Adipocyte (in vitro differentiated cells): ENCODE measurements at places on chromosomes 5 and 9.
A peak's percentile ranks its signal among the peaks of the same experiment; 100 is the strongest.

DNA sequence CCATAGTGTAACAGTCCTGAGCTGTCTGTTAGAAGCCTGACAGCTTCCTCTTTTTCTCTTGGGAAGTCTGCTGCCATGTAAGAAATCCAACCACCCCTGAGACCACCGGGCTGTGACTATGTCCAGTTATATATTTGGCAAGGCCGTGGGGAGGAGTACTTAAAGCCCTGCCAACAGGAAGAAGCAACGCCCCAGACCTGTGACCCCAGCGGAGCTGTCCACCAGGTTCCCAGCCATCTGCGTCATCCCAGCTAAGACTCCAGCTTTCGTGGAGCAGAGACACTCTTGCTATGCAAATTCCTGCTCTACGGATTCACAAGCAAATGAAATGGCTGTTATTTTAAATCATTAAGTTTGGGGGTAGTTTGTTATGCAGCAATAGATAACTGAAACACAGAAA is 417.3 kb downstream of the TLE4 start:
- DNase-seq, result no peak

DNA sequence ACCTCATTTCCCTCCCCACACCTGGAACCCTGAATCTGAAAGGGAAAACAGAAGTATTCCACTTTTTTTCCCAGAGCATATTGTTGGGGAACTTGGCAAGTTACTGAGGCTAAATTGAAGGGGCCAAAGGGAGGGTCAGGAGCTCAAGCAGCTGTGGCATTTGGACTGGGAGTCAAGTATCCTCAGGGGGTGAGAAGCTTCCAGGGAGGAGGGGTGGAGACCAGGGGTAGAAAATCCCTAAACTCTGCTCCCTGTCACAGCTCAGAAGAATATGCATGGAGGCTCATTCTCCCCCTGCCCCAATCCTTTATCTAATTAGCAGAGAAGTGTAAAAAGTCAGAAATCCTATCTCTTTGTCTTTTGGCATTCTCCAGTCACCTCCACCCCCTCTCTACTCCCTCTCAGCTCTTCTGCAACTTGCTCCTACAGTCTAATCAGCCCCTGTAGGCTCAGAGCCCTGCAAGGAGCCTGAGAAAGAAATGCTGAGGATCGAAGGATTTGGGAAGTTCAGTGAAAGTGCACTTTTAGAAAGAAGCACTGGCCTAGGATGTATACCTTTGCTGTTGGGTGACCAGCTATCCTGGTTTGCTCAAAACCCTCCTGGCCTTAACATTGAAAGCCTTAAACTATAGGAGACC is 5.7 kb upstream of the WNT8A start:
- DNase-seq, result no peak

DNA sequence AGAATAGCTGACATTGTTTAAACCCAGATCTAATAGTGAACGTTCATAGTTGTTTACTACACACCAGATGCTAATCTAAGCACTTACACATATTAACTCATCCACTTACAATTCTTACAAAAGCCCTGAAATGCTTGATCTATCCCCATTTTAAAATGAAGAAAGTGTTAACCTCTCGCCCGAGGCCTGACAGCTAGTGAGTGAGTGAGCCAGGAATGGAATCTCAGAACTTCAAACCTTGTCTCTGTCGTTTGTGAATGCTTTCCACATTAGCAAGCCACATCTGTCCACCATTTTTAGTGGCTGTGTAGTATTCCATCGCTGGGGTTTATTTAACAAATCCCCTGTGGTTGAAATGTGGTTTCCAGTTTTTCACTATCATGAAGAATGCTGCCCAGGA is 24.9 kb upstream of the NEURL1B start:
- DNase-seq, result no peak

- no peak for DNase-seq
Measured at GRCh38 chr5:42819745-42820144, 8.1 kb upstream of the SELENOP start.

- no peak for DNase-seq
Measured at GRCh38 chr5:95177456-95177855, 107.4 kb downstream of the MCTP1 start.

- no peak for DNase-seq
Measured at GRCh38 chr5:139767960-139768359, 27.6 kb upstream of the PSD2 start.

GRCh38 chr5:118165619-118166018 is 822.7 kb downstream of the DTWD2 start:
- no peak for DNase-seq

DNA sequence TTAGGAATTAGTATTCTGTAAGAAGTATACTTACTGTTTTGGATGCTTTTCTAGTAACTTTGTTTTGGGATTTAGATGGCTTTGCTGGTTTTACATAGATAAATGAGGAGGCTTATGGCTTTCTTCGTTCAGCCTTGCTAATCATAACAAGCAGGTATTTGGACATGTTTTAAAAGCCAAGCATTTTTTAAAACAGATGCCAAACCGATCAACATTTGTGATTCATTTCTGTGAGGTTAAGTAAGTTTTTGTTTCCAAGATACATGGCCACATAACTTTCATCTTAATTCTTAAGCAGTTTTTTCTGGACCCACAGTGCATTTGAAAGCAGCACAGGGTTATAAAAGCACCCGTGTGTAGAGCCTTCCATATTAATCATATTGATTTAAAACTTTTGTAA is 21.7 kb downstream of the TARS1 start:
- DNase-seq, result peak; percentile 44

DNA sequence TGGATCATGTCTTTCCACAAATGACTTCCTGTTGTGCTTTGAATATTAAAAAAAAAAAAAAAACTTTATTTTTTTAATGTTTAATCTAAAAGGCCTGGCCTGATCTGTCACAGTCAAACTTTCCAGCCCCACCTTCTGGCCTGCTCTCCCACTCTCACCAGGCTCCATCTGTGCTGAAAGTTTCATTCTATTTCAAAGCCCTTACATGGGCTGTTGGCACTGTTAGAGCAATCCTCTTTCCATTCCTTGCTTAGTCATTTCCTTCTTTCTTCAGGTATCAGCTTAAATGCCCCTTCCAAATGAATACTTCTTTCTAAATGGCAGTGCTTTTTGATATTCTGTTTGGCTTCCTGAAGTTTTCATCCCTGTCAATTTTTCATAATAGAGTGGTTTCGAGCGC is 1104.8 kb upstream of the C9orf72 start:
- DNase-seq, result no peak

DNA sequence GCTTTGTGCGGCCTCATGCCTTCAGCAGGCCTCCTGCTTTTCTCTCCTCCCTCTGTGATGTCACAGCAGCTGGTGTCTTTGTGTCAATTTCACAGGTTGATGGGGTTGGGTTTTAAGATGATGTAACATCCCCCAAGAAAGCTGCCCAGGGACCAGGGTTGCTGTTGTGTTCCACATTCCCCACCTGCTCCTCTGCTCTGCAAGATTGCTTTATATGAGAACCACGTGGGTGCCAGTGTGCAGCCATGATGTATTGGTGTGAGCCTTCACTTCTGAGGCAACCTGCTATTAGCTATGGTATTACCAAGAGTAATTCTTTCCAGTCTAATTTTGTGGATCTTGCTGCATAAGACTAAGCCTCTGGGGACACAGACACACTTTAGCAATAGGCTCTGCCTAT is 213.0 kb upstream of the ADAMTS16 start:
- no peak for DNase-seq

GRCh38 chr5:171978519-171978918 is 27.9 kb downstream of the FBXW11 start:
- no peak for DNase-seq

DNA sequence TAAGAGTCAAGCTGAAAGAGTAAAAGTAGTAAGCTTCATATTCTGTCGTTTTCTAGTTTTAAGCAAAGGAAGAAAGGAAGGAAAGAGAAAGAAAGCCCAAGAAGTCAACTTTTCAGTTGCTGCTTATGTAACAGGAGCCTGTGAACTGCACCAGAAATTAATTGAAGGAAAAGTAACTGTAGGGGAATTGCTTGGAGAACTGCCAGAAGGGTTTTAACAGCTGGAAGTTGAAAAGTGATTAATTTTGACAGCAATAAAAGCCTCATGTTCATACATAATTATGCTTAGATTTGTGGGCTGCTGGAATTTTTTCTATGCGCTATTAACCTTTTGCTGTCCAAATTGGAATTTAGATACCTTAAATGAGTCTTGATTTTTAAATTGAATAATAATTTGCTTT is 255.7 kb downstream of the ENC1 start:
- peak; percentile 5 for DNase-seq

DNA sequence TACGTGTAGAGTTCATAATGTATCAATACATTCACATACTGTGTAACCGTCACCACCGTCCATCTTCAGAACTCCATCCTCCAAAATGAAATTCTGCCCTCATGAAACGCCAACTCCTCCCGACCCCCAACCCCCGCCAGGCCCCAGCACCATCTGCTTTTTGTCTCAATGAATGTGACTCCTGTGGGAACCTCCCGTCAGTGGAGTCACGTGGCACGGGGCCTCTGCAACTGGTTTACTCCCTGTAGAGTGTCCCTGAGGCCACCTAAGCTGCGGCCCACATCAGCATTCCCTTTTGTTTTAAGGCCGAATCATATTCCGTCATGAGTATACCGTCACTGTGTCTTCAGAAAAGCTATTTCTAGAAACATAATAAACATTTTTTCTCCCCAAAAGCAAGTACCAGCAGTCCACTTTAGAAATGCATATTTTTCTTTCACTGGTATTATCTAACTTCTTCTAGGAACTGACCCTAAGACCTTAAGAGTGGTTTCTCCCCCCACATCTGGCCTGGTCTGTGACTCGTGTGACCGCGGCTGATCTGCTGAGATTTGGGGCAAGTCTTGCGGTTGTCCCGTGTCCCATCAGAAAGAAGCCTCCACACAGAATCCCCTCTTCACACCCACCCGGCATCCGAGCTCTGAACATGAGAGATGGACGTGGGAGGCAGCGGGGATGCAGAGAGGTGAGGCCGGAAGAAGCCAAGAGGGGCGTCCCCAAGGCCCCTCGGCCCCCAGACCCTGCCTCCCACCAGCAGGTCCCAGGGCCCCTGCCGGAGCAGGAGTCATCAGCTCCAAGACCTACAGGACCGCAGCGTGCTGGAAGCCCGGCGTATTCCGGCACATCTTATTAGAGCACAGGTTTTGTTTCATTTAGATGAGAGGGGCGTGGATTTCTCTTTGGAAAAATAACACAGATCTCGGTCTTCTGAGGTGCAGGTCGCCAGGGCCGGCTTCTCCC is 38.3 kb downstream of the SLC6A3 start:
- no peak for DNase-seq

DNA sequence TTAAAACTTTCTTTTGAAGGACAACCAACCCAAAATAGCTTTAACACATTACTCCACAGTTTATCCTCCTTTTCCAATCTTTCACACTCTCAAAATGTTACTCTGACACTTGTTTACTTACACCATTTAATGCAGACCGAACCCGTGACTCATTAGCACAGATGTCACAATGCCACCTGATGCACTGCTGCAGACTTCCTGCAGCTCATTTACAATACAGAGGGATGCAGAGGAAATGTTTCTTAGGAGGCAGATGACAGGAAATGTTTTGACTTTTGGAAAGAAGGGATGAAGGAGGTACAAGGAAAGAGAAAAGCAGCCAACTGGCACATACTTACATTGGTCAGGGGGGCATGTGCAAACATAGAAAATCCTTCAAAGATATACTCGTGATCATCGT is 39.0 kb downstream of the DROSHA start:
- no peak for DNase-seq

GRCh38 chr5:60507687-60508086 is 192.3 kb downstream of the DEPDC1B start:
- no peak for DNase-seq

- DNase-seq, result no peak
Measured at GRCh38 chr5:152901754-152902153, 496.7 kb upstream of the NMUR2 start.

GRCh38 chr5:66382152-66382551 is 214.0 kb upstream of the MAST4 start:
- DNase-seq, result no peak

DNA sequence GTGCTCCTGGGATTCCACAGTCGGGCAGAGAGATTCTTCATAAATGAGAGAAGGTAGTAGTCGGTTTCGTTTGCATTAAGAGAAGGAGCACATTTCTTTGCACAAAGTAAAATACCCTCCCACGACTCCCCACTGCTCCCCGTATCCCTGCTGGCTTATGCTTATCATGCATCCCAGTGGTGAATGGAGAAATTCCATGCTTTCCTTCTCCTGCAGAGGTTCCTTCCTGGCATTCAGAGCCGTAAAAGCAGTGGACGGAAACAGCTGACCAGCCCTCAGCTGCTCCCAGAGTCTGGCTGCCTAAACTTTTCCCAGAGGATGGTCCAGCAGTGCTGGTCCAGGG is 93.1 kb downstream of the C9orf152 start:
- DNase-seq, result no peak

DNA sequence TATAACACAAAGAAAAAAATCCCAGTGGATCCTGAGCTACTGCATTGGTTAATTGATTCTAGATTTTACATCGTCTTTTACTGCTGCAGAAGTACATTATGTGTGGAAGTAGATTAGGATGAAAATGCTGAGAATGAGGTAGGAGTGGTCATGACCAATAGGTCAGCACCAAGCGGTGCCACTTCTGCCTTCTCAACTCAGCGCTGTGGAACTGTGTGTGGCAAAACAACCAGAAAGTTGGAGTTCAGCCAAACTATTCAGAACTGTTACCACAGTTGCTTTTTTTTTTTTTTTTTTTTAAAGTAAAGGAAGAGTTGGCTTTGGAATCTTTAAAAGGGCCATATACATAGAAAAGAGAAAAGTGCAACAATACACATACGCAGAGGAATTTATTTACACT is 24.2 kb downstream of the POU5F2 start:
- DNase-seq, result peak; percentile 44

DNA sequence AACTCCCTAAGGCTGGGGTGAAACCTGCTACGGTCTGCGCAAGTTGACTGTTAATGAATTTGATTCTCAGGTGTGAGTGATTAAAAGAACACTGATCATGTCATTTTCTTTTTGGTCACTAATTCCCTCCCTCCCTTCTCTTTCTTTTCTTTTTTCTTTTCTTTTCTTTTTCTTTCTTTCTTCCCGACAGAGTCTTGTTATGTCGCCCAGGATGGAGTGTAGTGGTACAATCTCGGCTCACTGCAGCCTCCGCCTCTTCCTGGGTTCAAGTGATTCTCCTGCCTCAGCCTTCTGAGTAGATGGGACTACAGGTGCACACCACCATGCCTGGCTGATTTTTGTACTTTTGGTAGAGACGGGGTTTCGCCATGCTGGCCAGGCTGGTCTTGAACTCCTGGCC is 2.6 kb downstream of the ANXA1 start:
- no peak for DNase-seq

- no peak for DNase-seq
Measured at GRCh38 chr9:114237781-114238180, 82.4 kb downstream of the COL27A1 start.

DNA sequence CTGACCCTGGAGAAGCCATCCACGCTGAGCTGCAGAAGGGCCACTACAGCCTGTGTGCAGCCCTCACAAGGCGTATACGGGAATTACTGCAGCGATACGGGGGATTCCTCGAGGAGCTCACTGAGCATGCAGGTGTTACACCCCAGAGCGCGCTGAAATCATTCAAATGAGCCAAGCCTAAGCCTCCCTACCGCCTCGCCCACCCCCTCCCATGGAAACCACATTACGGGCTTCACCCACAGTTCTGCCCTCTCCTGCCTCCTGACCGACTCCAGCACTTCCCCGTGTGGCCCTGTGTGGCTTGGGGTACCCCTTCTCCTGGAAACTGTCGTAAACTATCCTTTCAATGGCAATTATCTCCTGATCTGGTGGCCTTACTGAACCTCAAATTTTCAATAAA is 13.3 kb downstream of the SURF6 start:
- no peak for DNase-seq

GRCh38 chr9:99744132-99744531 is 77.6 kb upstream of the NR4A3 start:
- DNase-seq, result no peak
